ENCODE measurements at places on chromosomes 1 and 21.

- no peak for DNase-seq
Measured at GRCh38 chr1:9827558-9828185, 3.9 kb upstream of the CLSTN1 start.

GRCh38 chr1:46425726-46426125 is 31.6 kb downstream of the FAAH start:
- no peak for DNase-seq

GRCh38 chr1:32063261-32063681 is 9.5 kb upstream of the TMEM39B start:
- peak; percentile 73 for DNase-seq

DNA sequence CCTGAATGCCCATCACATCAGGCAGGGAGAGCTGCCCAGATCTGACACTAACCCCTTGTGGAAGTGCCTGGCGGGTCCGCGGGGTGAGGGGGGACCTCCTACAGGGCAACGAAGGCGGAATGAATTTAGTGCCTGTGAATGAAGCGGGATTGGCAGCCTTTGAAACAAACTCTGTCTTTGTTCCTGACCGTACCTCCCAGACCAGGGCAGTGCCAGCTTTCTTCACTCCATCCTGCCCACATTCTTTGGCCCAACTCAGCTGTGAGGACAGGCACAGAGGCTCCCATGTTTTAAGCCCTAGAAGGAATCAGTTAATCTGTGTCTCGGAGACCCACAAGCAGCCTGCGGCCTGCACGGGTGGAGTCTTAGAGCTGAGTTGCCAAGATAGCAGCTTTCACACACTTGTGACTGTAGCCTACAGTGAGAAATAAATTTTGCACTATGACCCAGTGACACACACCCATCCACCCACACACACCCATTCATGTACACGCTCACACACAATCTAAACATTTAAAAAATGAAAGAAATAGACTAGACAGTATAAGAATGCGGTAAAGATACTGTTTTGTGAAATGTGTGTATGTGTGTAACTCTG is 60.1 kb upstream of the USP24 start:
- no peak for DNase-seq

DNA sequence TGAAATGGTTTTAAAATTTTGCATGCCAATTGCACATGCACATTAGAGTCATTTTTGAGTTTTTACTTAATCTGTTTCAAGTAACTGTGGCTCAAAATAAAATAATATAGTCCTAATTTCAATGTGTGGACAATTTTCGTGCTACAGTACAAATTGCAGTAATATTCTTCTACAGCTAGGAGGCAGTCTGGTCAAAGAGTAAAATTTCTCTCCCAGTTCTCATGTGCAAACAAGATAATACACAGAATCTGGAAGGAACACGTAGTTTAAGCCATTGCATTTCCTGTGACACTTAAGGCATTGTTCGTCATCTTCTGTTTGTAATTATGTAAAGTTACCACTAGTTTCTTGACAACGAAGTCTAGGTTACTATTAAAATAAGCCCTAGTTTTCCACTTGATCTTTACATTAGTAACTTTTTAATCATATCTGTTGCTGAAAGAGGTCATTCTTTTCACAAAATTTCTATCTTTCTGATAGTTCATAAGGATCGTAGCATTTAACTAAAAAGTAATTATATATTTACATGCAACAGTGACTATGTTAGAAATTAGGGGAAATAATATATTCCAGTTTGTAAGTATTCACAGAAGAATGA is 28.9 kb downstream of the ODR4 start:
- peak; percentile 62 for DNase-seq

- no peak for DNase-seq
Measured at GRCh38 chr1:219472596-219472995, 140.3 kb downstream of the ZC3H11B start.

DNA sequence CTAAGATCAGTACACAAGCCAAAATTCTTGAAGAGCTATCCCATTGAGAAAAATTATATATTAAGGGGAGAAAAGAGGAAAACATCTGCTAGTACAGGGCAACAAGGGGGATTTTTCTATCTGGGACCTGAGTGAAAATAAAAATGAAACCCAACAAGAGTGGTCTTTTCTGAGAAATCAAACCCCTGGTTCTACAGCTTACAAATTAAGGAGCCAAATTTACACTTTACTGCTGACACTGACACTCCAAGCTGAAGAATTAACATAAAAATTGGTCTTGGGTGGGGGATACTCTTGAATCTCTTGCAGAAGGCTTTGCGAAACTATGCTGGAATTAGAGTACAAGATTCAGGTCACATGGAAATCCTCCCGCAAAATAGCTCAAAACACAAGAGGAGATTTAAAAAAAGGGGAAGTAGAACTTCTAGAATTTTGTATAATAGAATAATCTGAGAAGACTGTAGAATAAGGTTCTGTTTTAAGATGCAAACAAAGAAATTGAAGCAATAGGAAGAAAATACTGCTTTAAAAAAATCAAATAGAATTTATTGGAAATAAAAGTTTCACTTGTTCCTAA is 32.1 kb upstream of the HSPA13 start:
- no peak for DNase-seq

GRCh38 chr1:245458234-245458633 is 303.4 kb downstream of the KIF26B start:
- peak; percentile 11 for DNase-seq

DNA sequence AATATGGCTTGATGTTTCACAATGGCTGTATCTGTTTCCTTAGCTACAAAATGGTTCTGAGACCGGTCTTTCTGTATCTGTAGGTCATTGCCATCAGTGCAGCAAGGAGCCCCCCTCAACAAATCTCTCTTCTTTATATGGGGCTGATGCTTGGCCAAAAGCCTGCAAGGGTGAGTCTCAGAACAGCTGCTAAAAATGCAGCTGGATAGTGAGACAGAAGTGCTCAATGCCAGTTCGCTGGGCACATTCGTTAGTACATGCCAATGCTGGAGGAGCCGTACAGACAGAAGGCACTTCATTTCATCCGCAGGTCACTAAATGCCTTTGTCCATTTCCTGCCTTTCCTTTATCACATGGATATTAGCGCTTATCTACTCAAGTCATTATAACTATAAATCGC is 67.3 kb downstream of the RUNX1 start:
- DNase-seq: no peak

GRCh38 chr1:170749549-170749948 is 85.6 kb downstream of the PRRX1 start:
- no peak for DNase-seq

DNA sequence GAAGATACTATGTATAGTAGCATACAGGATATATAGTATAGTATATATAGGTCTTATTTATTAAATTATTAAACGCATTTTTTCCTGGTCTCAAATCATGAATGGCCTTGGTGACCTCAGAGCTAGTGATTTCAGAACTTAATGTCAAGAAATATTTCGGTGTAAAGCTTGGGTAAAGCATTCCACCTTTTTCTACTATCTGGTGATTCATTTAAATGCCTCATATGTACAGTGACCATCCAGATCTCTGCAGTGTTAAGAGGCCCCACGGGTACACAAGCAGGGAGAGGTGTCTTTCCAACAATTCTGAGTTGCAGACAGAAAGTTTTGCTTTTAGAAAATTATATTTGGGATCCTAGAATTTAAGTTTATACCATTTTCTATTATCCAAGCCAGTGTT is 626.5 kb downstream of the PTPRC start:
- no peak for DNase-seq

DNA sequence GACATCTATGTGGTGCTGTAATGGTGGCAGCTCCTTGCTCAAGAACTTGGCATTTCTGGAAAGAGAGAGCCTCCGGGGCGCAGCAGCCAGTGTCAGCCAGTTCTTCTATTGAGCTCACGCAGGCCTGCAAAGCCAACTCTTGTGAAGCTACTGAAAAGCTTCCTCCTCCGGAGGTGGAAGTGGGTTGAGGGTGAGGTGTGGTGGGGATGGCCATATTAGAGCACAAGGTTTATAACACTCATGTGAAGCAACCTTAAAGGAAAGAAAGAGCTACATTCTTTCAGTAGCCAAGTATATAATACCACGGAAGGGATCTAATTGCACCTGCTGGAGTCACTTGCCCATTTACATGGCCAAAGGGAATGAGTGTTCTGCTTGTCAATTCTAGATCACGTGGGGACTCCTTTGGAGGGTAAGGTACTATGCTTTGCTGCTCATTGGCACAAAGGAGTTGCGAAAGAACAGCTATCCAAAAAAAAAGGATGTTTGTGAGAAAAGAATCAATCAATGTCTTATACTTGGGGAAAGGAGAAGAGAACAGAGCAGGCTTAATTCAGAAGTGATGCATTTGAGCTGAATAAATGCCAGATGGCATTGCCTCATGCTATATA is 18.3 kb upstream of the MAP10 start:
- no peak for DNase-seq

GRCh38 chr1:115461526-115461925 is 123.5 kb upstream of the NGF start:
- no peak for DNase-seq

- no peak for DNase-seq
Measured at GRCh38 chr1:218986816-218987215, 186.9 kb upstream of the LYPLAL1 start.

GRCh38 chr1:231199868-231200267 is 38.0 kb downstream of the TRIM67 start:
- no peak for DNase-seq

DNA sequence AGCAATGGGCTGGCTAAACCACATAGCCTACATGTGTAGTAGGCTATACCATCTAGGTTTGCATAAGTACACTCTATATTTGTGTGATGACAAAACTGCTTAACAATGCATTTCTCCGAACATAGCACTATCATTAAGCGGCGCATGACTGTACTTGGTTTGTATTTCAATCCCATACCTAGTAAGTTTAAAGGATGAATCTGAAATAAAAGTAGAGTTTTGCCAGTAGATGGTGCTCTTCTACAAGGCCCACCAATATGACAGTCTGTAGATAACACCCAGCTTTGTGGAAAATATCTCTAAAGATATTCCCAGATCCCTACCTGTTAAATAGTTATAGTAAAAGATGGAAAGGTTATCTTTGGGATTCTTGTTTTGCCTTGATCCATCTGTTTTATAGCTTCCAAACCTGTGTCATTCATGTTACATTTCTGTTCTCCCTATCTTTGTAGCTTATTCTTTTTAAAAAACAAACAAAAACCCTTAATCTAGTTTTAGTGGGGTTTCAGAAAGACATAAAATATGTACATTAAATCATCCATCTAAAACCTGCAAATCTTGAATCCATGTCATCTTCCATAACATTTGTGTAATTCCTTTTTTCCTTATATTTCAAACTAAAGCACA is 33.9 kb upstream of the ASPM start:
- peak; percentile 64 for DNase-seq

DNA sequence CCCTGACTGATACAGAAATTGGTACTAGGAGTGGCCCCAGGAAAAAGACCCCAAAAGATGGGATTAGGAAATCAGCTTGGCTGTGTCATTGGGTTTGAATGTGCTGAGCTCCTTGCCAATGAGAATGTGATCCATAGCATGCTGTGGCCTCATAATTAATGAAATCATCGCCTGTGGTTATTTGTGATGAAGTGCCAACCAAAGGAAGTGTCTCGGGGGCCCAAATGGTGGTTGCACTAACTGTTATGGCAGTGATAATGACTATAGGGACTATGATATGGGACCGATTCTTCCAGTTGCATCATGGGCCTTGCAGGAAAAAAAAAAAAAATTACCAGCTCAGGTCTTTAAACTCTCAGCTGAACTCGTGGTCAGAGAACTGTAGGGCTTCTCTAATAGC is 15.4 kb upstream of the ZDHHC18 start:
- no peak for DNase-seq

GRCh38 chr1:32345289-32345827 is 9.3 kb upstream of the MARCKSL1 start:
- DNase-seq: peak; percentile 65

- DNase-seq: peak; percentile 47
Measured at GRCh38 chr1:228082918-228083870, 686 bp downstream of the ARF1 start.

- DNase-seq: no peak
Measured at GRCh38 chr1:79362470-79362869, 355.9 kb upstream of the ADGRL4 start.

DNA sequence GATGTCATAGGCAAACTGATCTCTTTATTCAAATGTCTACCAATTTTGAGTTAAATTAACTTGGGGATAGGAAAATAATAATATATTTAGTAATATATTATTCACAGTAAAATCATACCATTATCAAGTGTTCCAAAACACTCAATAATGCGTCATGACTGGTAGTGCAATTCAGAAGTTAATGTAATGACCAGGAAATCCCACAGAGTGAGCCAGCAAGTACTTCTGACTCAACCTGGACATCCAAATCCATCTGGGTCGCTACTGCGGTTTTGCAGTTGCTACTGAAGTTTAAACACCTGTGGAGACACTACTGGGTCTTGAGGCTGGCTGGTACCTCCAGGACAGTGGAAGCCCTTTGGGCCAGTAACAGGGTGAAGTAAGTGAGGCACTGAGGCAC is 44.8 kb downstream of the DPYD start:
- no peak for DNase-seq

- DNase-seq: no peak
Measured at GRCh38 chr1:151512801-151513625, 1.8 kb downstream of the CGN start.

GRCh38 chr1:59560807-59561450 is 253.8 kb upstream of the HOOK1 start:
- no peak for DNase-seq

GRCh38 chr21:44919913-44920693 is 596 bp downstream of the ITGB2 start:
- DNase-seq: no peak

GRCh38 chr1:223211323-223211985 is 68.4 kb upstream of the TLR5 start:
- DNase-seq: no peak

- no peak for DNase-seq
Measured at GRCh38 chr1:118321840-118322239, 136.8 kb upstream of the SPAG17 start.

DNA sequence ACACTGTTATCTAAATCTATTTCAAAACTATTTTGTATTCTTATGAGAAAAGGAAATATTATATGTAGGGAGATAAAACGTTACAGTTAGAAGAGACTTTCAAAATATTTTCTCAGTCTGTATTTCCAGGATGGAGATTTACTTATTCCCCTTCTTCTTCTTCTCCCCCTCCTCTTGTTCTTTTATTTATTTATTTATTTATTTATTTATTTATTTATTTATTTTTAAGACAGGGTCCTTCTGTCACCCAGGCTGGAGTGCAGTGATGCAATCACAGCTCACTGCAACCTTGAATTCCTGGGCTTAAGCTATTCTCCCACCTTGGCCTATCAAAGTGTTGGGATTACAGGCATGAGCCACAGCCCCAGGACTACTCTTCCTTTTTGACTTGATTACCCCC is 2.8 kb upstream of the RPF1 start:
- DNase-seq: no peak

All from fibroblast of villous mesenchyme (primary cell).